ENCODE measurements at places on chromosomes 11 and 22.

DNA sequence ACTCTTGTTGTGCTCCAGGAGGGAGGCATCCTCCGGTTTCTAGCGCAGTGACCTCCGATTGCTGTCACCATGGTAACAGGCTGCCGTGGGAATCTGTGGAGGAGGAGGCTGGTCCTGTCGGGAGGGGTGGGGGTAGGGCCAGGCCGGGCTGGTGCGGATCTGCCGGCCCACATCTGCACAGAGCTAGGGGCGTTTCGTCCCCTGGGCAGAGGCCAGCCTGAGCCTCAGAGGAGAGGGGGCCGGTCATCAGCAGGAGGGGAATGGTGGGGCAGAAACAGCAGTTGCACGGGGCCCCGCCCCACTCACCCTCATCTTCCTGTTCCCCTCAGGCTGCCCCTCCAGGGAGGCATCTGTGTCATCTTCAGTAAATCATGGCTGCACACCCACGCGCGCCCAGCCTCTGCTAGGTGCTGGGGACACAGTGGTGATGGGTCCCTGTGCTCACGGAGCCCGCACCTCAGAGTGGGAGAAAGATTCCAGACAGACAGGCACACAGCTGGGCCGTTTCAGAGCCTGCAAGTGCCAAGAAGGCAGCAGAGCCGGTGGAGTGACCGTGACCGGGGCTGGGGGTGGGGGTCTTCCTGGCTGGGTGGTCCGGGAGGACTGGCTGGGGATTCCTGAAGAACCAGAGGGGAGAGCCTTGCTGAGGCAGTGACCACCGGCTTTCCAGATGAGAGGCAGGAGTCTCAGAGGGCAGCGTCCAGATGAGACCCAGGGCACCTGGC, 120.5 kb downstream of the CACNA1I start:
- H3K27me3 ChIP-seq, result no peaks in the 10 kb centered on the region
- no peak overlapping the region for H3K4me3 ChIP-seq
- H3K4me1 ChIP-seq, result no peaks in the 10 kb centered on the region
- DNase-seq, result no peak
- H3K36me3 ChIP-seq, result no peaks in the 10 kb centered on the region

GRCh38 chr11:118882491-118882890, 1.2 kb upstream of the CXCR5 start:
- no peak overlapping the region for H3K4me3 ChIP-seq
- H3K4me1 ChIP-seq, result peaks cover 70% of the 10 kb centered on the region
- no peak for DNase-seq
- H3K27me3 ChIP-seq, result no peaks in the 10 kb centered on the region

DNA sequence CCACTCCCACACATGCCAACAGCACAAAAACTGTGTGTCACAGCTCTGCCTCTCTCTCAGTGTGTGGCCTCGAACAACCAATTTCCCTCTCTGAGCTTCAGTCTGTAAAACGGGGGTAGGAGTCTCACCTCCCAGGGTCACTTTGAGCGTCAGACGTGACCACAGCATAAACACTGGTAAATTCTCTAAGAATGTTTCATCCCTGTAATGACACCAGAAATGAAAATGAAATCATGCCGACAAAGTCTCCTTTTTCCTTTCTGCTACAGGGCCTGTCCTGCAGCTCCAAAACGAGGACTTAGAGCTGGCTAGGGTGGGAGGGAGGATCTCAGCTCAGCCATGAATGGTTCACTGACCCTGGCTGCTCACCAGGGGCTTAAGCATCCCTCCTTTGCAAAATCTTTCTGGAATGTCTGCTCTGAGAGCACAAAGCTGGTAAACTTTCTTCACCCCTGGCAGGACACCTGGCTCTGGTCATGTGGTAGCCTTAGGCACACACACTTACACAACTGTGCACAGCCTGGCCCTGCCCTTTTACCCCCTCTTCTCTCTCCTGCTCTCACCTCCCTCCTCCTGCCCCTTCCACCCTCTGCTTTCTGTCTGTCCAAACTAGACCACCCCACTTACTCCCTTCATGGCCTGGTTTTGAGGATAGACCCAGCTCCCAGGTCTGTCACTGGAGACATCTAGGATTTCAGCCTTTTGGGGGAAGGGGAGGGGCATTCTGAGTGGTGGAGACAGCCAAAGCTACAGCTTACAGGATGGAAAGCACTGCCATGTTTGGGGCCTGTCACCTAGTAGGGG, 12.3 kb upstream of the TSKU start:
- peaks cover 28% of the 10 kb centered on the region for H3K4me1 ChIP-seq
- no peak overlapping the region for H3K27ac ChIP-seq
- no peaks in the 10 kb centered on the region for H3K36me3 ChIP-seq
- H3K4me3 ChIP-seq, result no peak overlapping the region
- H3K27me3 ChIP-seq, result no peaks in the 10 kb centered on the region

- no peaks in the 10 kb centered on the region for H3K27me3 ChIP-seq
- H3K4me1 ChIP-seq, result no peaks in the 10 kb centered on the region
- H3K36me3 ChIP-seq, result peaks cover 17% of the 10 kb centered on the region
- H3K4me3 ChIP-seq, result no peak overlapping the region
- no peak overlapping the region for H3K27ac ChIP-seq
- no peak for DNase-seq
Measured at GRCh38 chr11:95832763-95833162, 42.5 kb downstream of the CEP57 start.

DNA sequence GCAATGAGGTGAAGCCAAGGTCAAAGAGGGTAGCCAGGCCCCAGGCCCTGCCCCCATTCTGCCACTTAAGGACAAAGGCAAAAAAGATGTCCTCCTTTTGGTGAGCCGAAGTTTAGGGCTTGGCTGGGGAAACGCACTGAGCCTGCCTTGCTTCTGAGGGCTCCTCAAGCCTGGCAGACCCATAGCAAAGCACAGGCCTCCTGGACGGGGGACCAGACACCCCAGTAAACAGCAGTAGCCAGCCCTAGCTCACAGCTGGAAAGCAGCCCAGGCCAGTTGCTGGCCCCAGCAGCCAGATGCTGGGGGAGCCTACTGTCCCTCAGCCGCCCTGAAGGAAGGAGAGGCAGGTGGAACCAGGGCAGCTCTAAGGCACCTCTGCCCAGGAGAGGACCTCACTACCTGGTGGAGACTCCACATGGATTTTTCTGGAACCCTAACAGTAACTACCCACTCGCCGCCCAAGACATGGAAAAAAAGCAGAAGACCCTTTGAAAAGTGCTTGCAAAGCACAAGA, 3.8 kb upstream of the PYGM start:
- H3K27ac ChIP-seq, result peak overlapping the region; percentile 47
- peak overlapping the region; percentile 15 for H3K4me3 ChIP-seq
- peaks cover 91% of the 10 kb centered on the region for H3K4me1 ChIP-seq
- H3K36me3 ChIP-seq, result peaks cover 51% of the 10 kb centered on the region
- no peak for DNase-seq

GRCh38 chr22:37032535-37033460, 13.3 kb downstream of the MPST start:
- no peaks in the 10 kb centered on the region for H3K36me3 ChIP-seq
- H3K27ac ChIP-seq, result no peak overlapping the region
- DNase-seq, result no peak
- no peaks in the 10 kb centered on the region for H3K4me1 ChIP-seq
- H3K4me3 ChIP-seq, result no peak overlapping the region

- H3K4me1 ChIP-seq, result peaks cover 35% of the 10 kb centered on the region
- H3K27ac ChIP-seq, result no peak overlapping the region
- H3K4me3 ChIP-seq, result no peak overlapping the region
- DNase-seq, result no peak
- no peaks in the 10 kb centered on the region for H3K36me3 ChIP-seq
- H3K27me3 ChIP-seq, result no peaks in the 10 kb centered on the region
Measured at GRCh38 chr11:114219559-114220349, 76.4 kb upstream of the NNMT start.

DNA sequence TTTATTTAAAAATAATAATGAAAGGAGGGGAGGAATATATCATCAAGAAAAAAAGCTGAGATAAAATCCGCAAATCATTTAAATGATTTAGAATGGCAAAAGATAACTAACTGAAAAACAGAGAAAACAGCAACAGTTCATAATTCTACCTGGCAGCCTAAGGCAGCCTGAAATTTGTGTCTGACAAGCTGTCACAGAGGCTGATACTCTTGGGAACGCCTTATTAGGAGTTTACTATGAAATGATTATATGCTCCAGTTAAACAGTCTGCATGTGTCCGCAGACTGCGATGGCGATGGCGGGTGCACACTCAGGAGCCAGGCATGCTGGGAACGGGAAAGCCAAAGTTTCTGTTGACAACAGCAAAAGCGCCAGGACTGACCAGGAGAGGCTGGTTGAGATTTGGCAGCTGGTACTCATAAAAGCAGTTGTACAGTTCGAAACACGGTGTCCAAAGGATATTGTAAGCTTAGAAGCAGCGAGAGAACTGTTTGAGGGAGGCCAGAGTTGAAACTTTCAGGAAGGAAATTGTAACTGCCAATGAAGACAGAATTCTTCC, 172.9 kb upstream of the MPPED2 start:
- no peaks in the 10 kb centered on the region for H3K36me3 ChIP-seq
- H3K4me1 ChIP-seq, result no peaks in the 10 kb centered on the region
- no peak overlapping the region for H3K27ac ChIP-seq

DNA sequence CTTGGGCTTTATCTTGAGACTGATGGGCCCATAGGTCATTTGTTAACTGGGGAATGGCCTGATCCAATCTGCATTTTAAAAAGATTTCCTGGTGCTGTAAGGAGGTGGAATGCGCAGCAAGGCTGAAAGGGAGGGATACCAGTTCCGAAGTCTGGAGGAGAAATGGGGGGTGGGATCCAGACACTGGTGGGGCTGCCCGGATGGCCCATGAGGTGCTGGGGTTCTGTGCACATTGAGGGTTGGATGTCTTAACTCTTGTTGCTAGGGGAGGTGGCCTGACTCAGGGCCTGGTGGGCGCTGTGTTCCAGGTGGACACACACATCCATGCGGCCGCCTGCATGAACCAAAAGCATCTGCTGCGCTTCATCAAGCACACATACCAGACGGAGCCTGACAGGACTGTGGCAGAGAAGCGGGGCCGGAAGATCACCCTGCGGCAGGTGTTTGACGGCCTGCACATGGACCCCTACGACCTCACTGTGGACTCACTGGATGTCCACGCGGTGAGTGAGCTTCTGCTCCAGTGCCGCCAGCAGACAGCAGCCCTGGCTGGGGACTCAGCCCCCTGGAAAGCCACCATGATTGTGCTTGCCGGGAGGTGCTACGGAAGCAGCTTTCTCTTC, 38.1 kb downstream of the AMPD3 start:
- H3K4me3 ChIP-seq, result no peak overlapping the region
- DNase-seq, result no peak
- H3K36me3 ChIP-seq, result peaks cover 81% of the 10 kb centered on the region
- H3K4me1 ChIP-seq, result peaks cover 5% of the 10 kb centered on the region
- no peaks in the 10 kb centered on the region for H3K27me3 ChIP-seq
